GOT3 (cell line): ENCODE measurements at places on chromosomes 5 and 9.

DNA sequence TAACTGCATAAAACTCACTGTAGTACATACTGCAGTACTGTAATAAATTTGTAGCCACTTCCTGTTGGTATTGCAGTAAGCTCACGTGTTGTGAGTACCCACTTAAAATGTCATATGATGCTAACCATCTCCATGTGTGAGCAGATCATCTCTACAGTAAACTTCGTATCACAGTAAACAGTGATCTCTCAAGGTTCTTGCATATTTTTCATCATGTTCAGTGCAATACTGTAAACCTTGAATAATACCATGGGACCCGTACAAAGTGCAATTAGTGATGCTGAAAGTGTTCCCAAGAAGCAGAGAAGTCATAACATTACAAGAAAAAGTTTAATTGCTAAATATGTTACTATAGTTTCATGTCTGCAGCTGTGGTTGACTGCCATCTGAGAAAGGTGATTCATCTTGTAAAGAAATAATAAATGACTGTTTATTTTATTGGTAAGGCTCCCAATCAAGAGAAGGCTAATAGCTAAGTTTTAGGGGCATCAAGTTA, 253.8 kb upstream of the POU5F2 start:
- DNase-seq, result no peak

DNA sequence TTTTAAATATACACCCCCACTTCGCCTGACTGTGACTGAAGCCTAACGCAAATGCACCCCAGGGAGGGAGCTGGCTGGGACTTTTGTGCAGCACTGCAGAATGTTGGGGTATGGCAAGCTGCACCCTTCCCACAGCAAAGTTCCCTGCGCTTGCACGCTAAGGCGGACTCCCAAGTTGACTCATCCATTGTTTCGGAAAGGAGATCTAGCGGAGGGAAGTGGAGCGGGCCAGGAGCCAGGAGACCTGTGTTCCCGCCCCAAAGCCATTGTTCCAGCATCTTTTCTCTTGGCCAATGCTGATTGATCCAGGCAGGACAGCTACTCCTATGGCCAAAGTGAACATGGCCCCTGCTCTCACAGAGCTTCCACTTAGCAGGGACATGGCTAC, 202.9 kb downstream of the AOPEP start:
- no peak for DNase-seq

GRCh38 chr9:131319486-131319885, 30.0 kb downstream of the PLPP7 start:
- no peak for DNase-seq

DNA sequence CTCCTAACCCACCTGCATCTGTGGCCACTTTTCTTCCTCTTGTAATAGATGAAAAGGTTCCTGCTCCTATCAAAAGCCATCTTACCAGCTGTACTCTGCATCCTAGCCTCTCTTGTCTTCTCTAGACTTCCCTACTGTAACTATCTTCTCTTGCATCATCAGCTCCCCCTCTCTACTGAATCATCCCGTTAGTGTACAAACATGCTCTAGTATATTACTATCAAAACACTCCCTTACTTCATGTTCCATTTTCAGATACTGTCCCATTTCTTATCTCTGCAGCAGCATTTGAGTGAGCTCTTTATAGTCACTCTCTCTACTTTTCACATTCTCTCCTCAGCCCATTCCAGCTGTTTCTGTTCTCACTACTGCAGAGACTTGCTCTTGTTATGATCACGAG, 2.8 kb downstream of the SRA1 start:
- no peak for DNase-seq

GRCh38 chr5:125302577-125302976, 556.1 kb upstream of the ZNF608 start:
- no peak for DNase-seq

- DNase-seq, result no peak
These were observed 28.1 kb downstream of the ACSL6 start for GRCh38 chr5:131983244-131983771.

GRCh38 chr5:180802325-180803180, at the start of gene MGAT1:
TSS of gene MGAT1 (minus strand) at chr5:180802806. CDS start at chr5:180792971, 9,835 bp downstream.
- peak; percentile 62 for DNase-seq

GRCh38 chr5:105168806-105169205, 1606.2 kb upstream of the NUDT12 start:
- no peak for DNase-seq

DNA sequence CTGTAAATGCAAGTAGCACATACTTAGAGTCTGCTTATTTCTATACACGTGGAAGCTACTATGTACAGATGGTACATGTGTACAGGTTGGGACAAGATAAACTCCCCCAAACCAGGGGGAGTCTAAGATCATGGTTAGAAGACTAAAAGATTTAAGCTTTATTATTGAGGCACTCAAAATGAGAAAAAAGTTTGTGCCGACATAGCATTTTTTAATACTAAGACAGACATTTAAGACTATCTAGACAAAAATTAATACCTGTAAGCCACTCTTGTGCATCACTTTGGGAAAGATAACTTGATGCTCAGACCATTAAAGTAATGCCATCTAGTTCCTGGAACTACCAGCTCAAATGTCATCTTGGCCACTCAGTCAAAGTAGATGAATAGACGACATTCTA, 279.4 kb downstream of the ARL15 start:
- DNase-seq, result no peak

DNA sequence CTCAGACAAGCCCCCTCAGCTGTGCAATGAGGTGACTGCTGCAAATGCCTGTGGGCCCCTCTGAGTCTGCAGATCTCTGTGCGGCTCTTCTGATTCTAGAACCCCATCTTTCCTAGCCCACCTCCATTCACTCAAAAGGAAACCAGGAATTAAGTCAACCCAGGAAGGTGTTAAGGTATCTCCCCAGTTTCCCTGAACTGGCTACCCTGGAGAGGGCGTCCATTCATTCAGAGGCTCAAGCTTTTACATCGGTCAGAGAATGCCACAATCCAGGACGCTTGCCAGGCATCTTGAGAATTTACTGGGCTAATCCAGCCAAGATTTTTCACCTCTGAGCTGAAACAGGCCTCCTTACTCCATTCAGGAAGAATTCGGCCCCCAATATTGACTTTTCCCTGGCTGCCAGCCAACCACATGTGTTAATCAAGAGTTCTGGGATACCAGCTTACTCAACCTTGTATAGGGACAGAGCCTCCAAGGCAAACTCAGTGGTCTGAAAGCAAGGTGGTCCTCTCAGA, 889 bp upstream of the ADAMTS12 start:
- DNase-seq, result peak; percentile 11

GRCh38 chr5:125489146-125489545, 742.7 kb upstream of the ZNF608 start:
- no peak for DNase-seq

- DNase-seq, result no peak
These were observed 454.2 kb downstream of the TLE4 start for GRCh38 chr9:80025796-80026520.

DNA sequence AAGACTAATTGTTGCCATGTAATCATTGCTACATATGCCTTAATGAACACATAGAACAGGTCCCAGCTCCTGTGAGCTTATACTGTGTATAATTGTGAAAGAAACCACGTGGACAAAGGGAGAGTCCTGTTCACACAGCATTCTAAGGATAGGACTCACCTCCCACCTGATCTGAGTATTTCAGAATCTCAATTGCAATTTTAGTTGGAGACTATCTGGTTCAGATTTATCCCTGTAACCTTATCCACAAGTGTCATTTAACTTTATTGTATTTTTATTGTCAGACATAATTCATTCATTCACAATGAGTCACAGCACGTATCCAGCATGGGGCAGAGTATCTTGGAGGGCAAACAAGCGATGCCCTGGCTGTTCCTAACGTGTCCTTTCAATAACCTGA, 448.3 kb downstream of the NTRK2 start:
- no peak for DNase-seq

DNA sequence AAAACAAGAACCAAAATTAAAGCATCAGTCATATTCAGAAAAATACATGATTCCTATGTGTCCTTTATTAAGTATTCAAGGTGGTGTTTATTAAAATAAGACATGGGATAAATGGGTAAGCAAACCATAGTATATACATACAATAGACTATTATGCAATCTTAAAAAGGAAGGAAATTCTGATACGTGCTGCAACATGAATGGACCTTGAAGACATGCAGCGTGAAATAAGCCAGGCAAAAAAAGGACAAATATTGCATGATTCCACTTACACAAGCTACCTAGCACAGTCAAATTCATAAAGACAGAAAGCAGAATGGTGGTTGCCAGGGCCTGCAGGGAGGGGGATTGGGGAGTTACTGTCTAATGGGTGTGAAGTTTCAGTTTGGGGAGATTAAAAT, 127.7 kb downstream of the DMAC1 start:
- no peak for DNase-seq

DNA sequence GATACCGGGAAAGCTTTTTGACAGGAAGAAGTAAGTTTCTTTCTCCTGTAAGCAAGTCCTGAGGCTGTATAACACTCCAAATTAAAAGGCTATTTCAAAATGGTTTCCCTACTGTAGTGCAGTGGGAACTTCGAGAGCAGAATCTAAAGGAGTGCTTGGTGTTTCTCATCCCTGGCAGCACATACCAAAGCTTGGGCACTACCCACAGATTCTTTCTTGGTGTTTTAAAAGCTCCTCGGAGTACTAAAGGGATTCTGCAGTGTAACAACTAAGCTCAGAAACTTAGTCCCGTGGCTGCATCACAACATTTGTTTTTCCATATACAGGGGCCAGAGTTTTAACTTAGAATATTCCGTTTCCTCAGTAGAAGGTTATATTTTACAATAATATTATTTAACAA, 5.6 kb upstream of the APC start:
- no peak for DNase-seq

GRCh38 chr9:138115506-138115905, 237.9 kb downstream of the CACNA1B start:
- no peak for DNase-seq

- DNase-seq, result no peak
These were observed 43.8 kb downstream of the PCDHGC5 start for GRCh38 chr5:141532726-141533125.

DNA sequence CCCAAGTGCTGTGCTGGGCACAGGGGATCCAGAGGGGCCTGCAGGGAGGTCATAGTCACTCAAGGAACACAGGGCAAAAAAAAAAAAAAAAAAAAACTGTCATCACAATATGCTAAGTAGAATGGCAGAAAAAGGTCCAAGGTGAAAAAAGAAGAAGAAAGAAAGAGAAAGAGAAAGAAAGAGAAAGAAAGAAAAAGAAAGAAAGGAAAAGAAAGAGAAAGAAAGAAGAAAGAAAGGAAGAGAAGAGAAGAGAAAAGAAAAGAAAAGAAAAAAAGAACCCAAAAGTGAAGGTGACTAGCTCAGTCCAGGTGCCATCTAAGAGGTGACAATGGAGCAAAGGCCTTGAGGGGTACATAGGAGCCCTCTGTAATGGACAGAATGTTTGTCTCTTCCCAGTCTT, 73.9 kb downstream of the PDE6A start:
- DNase-seq, result no peak

- no peak for DNase-seq
These were observed 16.9 kb upstream of the BOD1 start for GRCh38 chr5:173633304-173633703.

DNA sequence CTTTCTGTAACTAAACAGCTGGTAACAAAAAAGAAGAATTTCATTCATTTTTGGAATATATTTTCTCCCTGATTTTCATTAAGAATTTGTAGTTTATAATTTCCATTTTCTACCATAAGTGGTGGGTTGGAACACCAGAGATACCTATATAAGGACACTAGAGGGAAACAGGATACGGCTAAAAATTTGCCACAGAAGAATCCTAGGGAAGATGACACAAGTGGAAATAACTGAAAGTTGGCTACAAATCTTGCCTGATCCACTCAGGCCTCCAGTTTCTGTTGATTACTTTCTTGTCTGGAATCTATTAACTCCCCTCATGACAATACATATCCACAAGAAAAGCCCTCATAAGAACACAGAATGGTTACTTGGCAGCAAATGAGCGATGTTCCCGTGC, 46.8 kb downstream of the FREM1 start:
- no peak for DNase-seq

- DNase-seq, result no peak
These were observed 39.8 kb upstream of the RANBP6 start for GRCh38 chr9:6055216-6055615.

- DNase-seq, result no peak
These were observed 117.4 kb upstream of the RORB start for GRCh38 chr9:74379718-74380117.

GRCh38 chr9:134943411-134943810, 25.7 kb upstream of the FCN1 start:
- DNase-seq, result no peak

DNA sequence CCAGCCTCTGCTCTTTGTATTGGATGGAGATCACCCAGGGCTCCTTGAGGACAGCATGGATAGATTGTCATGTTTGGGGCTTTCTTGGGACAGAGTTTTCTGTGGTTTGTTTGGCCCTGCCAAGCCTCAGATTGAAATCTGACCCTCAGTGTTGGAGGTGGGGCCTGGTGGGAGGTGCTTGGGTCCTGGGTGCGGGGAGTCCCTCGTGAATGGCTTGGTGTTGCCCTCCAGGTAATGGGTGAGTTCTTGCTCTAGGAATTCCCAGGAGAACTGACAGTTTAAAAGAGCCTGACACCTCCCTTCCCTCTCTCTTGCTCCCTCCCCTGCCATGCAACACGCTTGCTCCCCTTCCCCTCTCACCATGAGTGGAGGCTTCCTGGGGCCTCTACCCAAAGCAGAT, 48.6 kb upstream of the OLFM1 start:
- DNase-seq, result no peak

DNA sequence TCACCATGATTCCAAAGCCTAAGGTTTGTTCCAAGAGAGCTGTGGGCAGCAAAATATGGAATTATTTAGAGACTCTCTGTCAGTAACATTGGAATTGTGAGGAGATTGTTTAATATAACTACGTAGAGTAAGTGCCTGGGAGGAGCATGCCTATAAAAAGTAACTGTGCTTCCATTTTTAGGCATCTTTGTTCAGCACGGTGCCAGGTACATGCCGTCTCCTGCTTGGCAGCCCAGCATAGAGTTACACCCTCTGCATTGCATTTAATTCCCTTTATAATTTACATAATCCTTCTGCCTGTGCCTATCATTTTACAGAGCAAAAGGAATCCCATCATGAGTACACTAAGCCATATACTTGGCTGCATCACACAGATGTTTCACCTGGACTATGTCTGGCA, 32.1 kb upstream of the ALDH1A1 start:
- DNase-seq, result no peak

DNA sequence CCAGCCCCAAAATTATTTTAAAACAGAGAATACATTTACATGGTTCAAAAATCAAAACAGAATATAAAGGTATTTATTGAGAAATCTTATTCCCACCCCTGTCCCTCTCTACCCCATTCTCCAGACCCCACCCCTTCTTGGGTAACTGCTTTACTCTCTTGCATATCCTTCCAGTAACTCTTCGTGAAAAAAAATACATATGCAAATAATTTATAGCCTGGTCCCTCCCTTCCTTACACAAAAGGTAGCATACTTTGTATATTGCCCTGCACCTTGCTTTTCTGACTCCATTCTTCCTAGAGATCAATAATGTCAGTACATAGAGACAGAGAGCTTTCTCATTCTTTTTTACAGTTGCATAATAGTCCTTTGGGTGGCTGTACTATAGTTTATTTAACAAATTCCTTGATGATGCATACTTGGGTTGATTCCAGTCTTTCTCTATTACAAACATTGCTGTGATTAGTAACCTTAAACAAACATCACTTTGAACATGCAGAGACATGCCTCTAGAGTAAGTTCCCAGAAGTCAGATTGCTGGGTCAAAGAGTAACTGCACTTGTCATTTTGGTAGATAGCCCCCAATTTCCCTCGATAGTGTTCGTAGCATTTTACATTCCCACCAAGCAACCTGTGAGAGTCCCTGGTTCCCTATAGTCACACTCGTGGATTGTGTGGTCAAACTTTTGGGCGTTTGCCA, 47.9 kb downstream of the STOM start:
- no peak for DNase-seq

- DNase-seq, result no peak
These were observed 3.8 kb upstream of the ELAVL2 start for GRCh38 chr9:23829580-23830475.
